ENCODE measurements at places on chromosomes 1 and 21.
A peak's percentile ranks its signal among the peaks of the same experiment; 100 is the strongest.

GRCh38 chr1:11893907-11894251 is 32.3 kb downstream of the KIAA2013 start:
- DNase-seq = no peak

GRCh38 chr1:183388735-183389134 is 29.4 kb downstream of the NMNAT2 start:
- DNase-seq = peak; percentile 80

- no peak for DNase-seq
These were observed 8.8 kb upstream of the PMVK start for GRCh38 chr1:154945160-154945961.

- no peak for DNase-seq
These were observed 102.3 kb downstream of the TNFSF18 start for GRCh38 chr1:172948457-172948856.

DNA sequence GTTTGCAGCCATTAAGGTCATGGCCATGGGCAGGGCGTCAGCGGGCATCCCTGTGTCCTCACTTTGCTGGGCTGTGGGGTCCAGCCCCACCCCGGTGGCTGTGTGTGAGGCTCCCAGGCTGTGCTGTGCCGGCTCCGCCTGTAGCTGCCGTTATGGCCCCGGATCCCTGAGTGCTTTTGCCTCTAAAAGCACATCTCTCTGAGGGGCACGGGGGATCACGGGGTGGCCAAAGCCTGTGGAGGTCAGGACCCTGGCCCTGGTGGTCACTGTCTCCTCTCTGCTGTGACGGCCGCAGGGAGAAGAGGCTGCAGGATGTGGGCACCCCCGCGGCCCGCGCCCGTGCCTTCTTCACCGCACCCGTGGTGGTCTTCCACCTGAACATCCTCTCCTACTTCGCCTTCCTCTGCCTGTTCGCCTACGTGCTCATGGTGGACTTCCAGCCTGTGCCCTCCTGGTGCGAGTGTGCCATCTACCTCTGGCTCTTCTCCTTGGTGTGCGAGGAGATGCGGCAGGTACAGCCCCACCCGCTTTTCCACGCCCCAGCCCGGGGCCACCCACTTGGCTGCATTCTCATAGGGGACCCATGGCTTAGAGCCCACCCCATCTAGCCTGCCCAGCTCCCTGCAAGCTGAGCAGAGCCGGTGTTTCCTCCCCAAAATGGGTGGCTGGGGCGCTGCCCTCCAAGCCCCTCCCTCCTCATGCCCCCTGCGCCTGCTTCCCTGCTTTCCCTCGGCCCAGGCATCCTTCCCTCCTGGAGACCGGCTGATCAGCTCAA is 48.2 kb downstream of the TRPM2 start:
- DNase-seq = no peak

DNA sequence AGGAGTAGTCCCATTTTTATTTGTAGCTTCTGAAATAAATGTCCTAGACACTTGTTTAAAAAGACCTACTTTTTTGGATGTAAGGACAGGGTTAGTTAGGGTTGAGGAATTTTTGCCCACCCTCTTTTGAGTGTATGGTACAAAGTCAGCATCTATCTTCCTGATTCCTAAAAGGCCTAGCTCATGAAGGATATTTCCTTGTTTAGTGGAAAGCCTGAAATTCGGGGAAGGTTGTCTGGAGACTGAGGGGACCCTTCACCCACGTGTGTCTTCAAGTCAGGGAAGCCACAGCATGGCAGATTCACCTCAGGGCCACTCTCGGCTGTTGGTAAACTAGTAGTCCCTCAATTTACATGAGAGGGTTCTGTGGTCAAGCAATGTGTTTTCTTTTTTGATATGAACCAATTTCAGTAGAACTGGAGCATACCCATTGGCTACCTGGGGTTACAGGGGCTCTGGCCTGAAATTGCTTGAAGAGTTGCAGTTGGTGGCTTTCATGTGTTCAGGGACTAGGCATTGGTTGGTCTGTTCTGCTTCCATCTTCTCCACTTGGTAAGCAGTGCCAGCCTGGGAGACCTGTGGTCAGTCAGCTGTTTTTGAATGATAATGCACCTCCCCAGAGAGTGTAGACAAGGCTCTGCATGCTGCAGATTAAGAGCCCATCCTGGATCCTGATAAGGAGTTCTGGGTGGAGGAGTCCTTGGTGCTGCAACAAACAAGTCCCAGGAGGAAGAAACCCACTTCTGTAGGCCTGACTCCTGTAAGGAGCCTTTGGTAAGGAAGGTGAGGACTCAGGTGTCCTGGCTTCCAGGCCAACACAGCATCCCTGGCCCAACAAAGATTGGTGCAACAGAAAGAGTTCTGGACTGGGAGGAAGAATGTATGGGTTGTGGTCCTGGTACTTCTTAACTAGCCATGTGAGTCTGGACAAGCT is 6.3 kb downstream of the BTG2 start:
- DNase-seq = no peak

DNA sequence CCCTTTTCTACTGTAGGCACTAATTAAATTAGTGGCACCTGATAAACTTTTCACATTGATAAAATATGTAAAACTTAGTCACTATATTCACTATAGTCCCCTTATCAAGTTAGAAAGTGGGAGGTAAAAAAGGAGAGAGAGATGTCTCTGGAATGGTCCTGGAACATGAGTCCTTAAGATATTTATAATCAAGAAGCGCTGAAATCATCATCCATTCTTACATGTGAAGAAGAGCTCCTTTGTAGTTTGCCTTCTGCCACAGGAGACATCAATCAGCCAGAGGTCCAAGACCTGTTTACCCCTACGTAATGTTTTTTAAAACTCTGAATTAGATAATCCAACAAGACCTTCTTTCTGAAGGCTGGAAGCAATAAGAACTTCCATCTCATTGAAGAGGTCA is 65.3 kb downstream of the GATAD2B start:
- DNase-seq = no peak

All from NCI-H187 treated with DMSO at 0.1 percent for 48 hours (cell line).